CD14-positive monocyte (primary cell): ENCODE measurements at places on chromosomes 1 and 21.

DNA sequence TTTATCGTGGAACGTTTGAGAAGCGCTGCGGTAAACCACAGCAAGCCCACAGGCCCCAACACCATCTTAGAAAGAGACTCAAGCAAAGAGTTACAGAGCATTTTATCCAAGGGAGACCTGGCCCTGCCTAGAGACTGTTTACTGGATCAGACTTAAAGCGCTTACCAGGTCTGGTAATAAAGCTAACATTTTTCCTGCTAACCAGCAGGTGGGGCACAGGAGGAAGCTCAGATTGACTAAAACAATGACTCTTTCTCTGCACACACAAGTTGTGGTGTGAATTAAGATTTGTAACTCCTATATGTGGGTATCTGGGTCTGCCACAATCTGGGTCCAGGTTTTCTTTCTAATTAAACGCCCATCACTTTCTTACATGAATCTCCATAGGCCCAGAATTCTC, 136.5 kb upstream of the ETS2 start:
- no peak for DNase-seq

DNA sequence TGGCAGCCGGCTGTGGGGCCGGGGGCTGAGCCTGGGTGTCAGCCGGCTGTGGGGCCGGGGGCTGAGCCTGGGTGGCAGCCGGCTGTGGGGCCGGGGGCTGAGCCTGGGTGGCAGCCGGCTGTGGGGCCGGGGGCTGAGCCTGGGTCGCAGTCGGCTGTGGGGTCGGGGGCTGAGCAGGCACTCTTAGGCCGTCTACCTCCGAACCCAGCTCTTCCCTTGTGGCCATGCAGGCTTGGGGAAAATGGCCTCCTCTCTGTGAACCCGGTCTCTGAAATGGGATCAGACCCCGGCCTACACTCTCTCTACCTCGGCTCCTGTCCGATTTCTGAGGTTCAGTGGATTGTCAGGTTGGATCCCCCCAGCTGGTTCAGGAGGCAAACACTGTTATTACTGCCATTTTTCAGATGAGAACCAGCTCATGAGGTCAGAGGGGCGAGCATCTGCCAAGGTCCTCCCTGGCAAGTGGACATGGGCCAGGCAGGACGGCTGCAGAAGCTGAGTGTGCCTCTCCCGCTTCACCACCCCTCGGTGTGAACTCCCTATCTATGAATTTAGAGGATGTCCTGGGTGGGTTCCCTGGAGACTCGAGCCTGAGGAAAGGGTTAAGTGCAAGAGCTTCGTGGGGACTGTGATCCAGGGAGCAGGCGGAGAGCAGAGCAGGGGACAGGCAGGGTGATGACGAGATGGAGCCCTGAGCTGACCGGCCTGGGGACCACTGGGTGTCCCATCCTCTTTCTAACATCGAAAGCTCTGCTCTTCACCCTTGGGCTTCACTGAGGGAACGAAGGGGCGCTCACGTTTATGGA, 10.9 kb upstream of the COL18A1 start:
- DNase-seq: no peak

DNA sequence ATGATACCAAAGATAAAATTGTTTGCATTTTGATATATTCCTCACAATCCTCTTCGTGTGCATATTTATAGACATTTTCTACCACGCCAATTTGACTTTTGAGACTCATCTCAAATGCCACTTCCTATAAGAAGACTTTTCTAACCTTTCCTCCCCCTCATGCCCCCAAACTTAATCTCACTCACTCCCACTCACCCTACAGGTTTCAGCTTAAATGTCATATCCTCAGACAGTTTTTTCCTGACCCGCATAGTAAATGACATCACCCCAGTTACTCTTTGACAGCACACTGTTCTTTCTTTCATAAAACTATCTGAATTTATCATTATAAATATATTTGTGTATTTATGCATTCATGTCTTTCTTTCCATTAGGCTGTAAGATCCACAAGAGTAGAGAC, 29.6 kb upstream of the RGS8 start:
- no peak for DNase-seq

DNA sequence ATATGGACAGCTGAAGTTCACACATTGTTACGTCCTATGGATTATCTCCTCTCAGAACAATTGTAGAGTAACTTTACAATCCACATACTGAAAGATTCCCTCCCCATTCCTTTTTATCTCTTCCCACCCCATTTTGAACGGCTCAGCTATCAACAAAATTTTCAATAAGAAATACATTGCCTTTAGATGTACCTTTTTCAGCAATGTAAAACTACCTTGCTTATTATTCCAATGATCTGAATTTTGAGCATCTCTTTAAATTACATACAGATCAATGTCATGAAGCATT, 503.7 kb downstream of the SMYD3 start:
- no peak for DNase-seq

- no peak for DNase-seq
These were observed 31.8 kb downstream of the SPATA21 start for GRCh38 chr1:16405441-16405840.

- DNase-seq: no peak
These were observed 81.3 kb upstream of the RGS4 start for GRCh38 chr1:162987866-162988265.

DNA sequence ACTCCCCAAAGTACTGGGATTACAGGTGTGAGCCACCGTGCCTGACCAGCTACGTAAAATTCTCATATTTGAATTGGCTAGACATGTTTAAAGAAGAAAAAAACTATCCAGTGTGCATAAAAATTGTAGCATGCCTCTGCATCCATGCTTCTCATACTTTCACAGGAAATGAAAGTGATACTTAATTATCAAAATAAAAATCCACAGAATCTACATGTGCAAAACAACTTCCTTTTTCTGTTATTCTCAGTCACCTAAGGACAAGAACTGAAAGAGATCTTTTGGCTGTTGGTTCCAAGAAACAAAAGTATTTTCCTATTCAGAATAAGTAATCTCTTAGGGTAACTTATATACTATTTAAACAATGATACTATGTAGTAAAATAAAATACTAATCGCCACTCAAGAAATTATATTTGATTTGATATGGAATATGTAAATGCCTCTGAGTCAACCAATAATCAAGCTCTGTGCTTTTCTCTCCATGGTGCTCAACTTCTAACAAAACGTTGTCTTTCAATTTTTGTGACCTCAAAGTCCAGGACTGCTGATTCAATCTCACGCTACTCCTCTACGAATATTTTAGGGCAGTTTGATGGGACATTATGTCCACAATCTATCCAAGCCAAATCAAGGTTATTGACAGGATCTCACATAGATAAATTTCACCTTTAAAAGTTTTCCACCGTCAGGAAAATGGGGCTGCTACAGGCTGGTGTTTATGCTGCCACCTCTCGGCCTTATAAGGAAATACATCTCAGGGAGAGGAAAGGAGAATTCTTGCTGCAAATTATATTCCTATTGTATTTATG, 102.7 kb downstream of the ZNF281 start:
- DNase-seq: peak; percentile 42

DNA sequence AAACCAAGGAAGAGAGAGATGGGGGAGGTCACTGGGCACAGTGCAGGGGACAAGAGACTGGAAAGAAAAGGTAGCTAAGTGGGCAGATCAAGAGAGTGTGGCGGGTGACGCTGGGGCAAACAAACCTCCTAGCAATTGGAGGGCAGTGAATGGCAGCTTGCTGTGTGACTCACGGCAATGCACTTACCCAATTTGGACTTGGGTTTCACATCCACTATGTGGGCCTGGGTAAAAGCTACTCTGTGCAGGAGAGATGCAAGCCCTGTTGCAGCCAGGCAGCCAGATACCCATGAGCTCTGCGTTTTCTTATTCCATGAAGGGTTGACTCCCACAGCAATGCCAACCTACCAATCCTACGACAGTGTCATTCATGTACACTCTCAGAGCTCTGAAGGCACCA, 9.5 kb downstream of the PLXNA2 start:
- DNase-seq: peak; percentile 35

- DNase-seq: no peak
These were observed 17.2 kb upstream of the PTAFR start for GRCh38 chr1:28193701-28194161.

- peak; percentile 79 for DNase-seq
These were observed 47.0 kb downstream of the RABGAP1L start for GRCh38 chr1:174206148-174206836.

GRCh38 chr1:200945111-200945510, 50.4 kb downstream of the INAVA start:
- DNase-seq: no peak

DNA sequence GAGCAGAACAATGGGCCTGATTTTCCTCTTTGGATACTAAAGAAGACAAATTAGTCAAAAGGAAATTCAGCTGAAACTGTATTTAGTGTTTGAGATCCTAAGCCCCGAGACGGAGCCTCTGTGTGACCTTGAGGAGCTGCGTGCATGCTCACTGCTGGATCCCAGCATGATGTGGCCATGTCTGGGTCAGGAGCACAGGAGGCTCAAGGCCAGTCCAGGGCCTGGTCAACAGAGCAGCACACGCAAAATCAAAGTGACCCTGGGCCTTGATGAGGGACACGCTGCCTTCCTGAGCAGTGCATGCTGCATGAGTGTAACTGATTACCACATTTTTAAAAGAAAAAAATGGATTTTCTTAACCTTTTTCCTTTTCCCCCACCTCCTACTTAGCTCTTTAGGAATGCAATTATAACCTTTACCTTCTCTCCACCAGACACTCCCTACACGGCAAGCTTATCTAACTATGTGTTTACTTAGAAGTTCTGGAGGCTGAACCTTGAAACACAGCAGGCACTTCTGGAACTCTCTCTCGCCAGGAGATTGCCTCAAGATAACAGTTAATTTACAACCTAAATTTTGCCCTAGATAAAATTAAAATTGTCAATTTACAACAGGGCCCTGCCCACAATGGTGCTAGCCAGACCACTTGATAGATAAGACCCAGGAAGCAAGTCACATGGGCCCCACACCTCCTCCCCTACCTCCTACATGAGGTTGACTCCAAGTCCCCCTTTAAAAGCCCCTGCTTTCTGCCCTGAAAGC, 144.6 kb downstream of the LRIG2 start:
- no peak for DNase-seq

DNA sequence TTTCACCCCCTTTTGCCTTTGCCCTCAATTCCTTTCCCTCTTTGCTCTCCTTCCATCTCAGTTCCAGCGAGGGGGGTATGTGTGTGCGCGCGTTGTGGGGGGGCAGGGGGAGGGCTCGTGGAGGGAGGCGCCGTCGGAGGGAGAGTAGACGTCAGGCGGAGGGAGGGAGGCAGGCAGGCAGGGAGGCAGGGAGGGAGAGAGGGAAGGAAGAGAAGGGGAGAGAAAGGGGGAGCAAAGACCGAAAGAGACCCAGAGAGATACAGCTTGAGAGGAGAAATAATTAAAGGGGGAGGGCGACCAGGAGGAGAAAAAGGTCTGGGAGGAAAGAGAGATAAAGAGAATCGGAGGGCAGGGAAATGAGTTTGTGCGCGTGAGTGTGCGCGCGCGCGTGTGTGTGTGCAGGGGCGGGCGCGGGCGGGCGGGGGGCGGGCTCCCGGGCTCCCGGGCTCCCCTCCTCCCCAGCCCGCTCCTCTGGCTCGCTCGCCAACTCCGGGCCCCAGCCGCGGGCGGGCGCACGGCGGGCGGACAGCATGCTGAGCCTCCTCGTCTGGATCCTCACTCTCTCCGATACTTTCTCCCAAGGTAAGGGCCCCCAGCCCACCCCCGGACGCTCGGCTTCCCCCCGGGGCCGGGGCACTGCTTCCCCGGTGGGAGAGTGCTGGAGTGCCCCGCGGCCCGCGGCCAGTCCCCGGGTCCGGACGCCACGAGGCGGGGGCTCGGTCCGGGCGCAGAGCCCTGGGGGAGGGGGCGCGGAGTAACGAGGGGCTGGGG, at the start of gene KIRREL1:
Gene KIRREL1 (plus strand): TSS at position 499 of the 771 bp plus-strand sequence. CDS start 32 bp downstream, at position 531.
- no peak for DNase-seq

DNA sequence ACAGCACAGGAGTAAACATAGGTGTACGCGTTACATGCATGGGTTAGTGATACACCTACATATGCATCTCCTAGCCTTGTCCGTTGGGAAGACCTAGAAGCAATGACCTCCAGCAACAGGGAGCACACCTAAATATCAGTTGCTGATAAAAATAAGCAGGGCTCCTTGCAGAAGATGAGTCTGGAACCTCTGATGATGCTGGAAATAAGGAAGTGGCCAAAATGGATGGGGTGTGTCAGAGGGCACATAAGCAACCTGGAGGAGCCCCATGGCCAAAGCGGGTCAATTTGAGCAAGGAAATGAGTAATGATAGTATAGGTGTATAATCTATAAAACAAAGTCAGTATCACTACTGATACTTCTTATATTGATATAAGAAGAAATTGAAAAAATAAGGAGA, 13.7 kb downstream of the ADARB1 start:
- DNase-seq: no peak
